ENCODE measurements at places on chromosomes 5 and 9.

DNA sequence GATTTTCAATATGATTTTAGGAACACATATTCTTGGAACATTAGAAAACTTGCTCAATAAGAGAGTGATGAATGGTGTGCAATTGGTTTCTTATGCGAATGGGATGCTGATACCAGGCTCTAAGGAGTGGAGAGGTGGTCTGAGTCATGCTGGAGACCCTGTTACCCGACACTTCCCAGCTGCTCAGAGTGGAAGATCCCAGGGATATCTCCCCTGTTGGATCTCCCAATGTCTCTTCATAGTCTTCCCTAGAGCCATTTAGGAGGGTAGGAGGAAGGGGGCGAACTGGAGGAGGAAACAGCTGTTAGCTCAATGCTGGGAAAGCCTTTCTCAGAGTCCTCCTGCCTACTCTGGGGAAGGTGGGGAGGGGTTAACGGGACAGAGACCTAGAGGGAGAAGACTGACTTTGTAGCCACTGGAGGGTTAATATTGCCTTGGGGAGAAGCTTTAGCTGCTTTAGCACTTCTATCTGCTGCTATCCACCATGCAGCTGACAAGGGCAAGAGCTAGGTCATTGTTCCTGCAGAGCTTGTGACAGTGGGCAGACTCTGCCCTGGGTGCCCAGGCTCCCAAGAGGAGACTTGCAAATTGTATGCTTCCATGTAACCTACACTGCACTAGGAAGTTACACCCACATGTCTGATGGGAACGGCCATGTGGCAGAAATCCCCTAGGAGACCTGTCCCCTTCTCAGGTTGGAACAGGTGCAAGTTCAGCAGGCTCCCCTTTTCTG lies 301.0 kb downstream of the GADD45G start:
- DNase-seq: no peak

GRCh38 chr9:83622939-83623678 lies at the start of gene IDNK:
Gene IDNK, plus strand, starts transcription at chr9:83623143. Its CDS starts 29 bp downstream, at chr9:83623172.
- peak; percentile 45 for DNase-seq

- DNase-seq: peak; percentile 59
These were observed 43.4 kb downstream of the NXNL2 start for GRCh38 chr9:88578121-88579049.

DNA sequence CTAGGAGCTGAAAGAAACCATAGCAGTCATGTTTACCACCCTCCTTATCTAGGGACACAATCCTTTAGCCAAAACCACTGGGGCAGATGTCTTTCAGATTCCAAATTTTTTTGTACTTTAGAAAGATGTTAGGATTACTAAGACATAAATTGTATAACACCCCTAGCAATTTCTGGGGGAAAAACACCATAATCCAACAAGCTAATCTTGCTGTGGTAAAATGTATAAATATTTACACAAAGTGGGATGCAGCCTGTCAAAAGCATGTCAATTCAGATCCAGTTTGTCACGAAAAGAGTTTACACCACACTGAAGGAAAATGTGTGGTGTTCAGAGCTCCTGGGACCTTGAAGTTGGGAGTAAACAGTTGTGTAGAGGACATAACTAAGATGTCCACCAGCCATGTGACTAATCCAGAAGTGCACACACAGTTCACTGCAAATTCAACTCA lies 274.3 kb downstream of the ADAMTSL1 start:
- peak; percentile 30 for DNase-seq

- DNase-seq: no peak
These were observed 476.0 kb downstream of the CSNK1G3 start for GRCh38 chr5:123987956-123988355.

GRCh38 chr5:126422994-126423788 lies at the start of gene GRAMD2B:
Gene GRAMD2B, plus strand, starts transcription at chr5:126423409. Its CDS starts 198 bp downstream, at chr5:126423607.
- DNase-seq: peak; percentile 91

DNA sequence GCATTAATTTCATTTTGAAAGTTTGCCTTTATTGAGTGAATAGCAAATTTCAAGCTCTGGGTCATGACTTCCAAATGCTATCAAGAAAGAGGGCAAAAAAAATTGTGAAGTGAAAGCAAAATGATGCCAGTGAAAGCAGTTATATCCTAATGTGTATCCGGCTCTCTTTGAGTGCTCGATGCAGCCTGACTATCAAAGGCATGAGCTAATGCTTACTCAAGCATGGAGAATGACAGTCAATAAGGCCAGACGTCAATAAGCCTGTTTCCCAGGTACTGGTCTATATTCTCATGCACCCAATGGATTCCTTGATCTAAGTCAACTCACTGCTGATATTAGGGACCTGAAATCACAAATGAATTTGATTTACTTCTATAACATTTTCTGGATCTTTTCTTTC lies 435.5 kb downstream of the CAAP1 start:
- no peak for DNase-seq

DNA sequence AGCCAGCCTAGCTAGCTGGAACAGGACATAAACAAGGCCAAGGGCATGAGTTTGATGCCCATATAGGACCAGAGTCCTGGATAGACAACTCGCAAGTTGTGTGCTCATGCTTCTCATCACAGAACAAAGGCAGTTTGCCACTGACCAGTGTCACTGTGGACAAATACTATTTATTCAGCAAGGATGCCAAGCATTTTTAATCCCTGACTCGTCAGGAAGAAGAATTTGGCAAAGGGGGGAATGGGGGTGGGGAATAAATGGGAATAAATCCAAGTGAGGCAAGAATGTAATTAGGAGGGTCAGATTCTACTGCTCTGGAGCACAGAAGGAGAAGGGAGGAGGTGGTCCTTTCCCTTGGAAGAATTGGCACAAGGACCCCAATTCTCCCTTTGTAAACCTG lies 46.8 kb upstream of the ANKRD55 start:
- DNase-seq: peak; percentile 70

- DNase-seq: no peak
These were observed 16.9 kb downstream of the PSMB7 start for GRCh38 chr9:124398191-124398935.

- no peak for DNase-seq
These were observed 63.8 kb upstream of the S1PR3 start for GRCh38 chr9:88927510-88927909.

GRCh38 chr5:132808866-132809265 lies 4.2 kb upstream of the SOWAHA start:
- DNase-seq: no peak

- DNase-seq: no peak
These were observed 71.8 kb upstream of the TAF11L2 start for GRCh38 chr5:17426104-17426749.

- DNase-seq: no peak
These were observed 65.3 kb downstream of the SNX30 start for GRCh38 chr9:112815868-112816267.

DNA sequence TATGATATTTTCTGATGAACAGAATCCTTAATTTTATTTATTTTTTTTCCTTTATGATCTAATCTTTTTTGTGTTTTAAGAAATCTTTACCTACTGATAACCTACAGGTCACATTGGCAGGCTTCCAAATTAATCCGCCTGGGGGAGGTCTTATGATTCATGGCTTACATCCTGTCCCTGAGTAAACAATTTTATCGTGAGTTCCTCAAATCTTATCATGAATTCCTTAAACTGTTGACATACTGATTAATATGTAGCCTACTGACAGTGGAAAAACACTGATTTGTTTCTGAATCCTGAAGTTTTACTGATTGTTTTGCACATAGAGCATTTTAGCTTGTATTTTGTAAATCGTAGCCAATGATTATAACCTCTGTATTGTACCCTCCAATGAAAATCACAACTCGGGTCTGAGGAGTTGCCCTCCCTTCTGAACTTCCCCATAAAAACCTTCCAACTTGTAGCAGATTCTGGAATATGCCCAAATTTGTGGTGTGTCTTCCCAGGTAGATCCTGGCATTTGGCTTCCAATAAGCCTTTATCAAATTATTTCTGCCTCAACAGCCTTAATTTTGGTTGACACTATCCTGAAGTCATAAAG lies 105.6 kb downstream of the VCAN start:
- DNase-seq: peak; percentile 80

- no peak for DNase-seq
These were observed 287.5 kb downstream of the SMARCA2 start for GRCh38 chr9:2302606-2303005.

GRCh38 chr5:61970218-61970617 lies 335.8 kb upstream of the KIF2A start:
- DNase-seq: no peak

- DNase-seq: no peak
These were observed 1.3 kb downstream of the ARAP3 start for GRCh38 chr5:141680751-141681201.

DNA sequence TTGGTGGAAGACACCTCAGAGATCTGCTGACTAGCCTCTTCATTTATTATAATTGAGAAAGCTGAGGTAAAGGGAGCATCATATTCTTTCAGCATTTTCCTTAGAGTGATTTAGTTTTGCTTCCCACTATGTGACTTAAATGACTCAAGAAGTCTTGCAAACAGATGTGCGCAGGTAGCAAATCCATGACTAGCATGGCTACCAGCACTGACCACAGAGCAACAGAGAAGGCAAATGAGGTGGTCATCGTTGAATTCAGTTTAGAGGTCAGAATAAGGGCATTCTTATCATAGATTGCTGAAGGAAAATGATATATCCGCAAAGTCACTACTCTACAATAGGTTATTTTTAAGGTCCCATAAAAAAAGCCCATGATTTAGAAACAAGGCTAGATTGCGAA lies 162.2 kb downstream of the PIK3R1 start:
- DNase-seq: no peak

GRCh38 chr5:59267033-59267432 lies 626.5 kb downstream of the PDE4D start:
- DNase-seq: no peak

DNA sequence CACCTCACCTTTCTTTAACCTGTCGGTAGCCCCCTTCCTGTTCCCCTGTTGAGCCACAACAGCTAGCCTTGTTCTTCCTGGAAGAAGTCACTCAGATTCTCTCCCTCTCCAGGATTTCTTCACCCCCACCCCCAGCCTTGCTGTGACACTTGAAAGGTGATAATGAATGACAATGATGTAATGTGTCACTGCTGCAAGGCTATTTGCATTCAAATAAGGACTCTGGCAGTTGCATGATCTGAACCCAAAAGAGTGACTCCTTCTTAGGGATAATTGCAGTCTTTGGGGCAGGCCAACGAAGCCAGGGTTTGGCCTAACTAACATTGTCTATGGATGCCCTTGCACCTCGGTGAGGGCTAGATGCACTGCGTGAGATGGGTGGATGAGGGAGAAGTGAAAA lies 154.4 kb upstream of the CLINT1 start:
- no peak for DNase-seq

DNA sequence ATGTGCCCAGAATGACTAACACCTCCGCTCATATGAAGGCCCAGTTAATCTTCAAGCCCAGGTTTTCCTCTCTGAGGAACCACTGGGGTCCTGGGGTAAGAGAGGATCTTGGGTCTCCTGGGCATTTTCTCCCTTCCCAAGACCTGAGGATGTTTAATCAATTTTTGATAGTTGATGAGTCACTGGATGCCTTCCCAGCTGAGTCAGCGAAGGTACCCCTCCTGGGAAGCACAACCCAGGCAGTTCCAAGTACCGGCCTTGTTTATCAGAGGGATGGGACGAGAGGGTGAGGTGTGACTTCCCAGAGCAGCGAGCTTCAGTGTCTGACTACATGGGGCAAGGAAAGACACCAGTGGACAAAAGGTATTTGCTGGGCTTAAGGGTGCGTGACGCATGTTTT lies 119.6 kb upstream of the IL12B start:
- peak; percentile 68 for DNase-seq

- DNase-seq: peak; percentile 1
These were observed 9.8 kb upstream of the OLFM1 start for GRCh38 chr9:135077497-135078200.

- no peak for DNase-seq
These were observed 16.5 kb downstream of the RICTOR start for GRCh38 chr5:39057734-39058133.

DNA sequence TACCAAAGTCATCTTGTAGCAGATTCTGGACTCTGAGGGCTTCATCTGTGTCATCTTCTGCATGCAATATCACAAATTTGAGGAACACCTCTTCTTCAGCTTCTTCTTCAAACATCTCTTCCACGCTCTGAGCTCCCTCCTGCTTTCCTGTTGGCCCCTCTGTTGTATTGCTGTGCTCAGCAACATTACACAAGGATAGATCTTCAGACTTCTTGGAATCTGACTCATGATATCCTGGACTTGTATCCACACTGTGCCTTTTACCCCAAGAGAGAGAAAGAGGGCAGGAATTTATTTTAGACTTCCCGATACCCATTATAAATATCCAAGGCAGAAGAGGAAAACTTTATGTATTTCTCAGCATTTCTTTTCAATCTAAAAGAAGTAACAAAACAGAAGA lies 21.3 kb downstream of the TICAM2 start:
- DNase-seq: no peak

GRCh38 chr9:94779693-94780290 lies 53.3 kb downstream of the AOPEP start:
- no peak for DNase-seq

DNA sequence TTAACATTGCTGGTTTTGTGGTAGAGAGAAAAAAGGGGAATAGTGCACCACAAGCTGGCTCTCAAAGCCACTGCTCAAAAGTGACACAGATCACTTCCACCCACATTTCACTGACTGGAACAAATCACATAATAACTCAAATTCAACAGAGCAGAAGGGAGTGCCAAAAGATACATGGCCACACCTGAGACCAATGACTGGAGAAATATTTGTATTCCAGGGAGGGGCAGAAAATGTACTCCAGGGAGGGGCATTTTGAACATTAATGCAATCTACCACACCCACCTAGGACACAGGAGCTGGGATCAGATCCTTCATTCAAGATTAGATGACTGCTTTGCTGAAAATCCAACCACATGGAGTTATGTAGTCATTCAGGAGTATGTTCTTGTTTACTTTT lies 44.8 kb upstream of the ALDOB start:
- no peak for DNase-seq

GRCh38 chr9:115135821-115136778 lies 18.1 kb upstream of the TNC start:
- no peak for DNase-seq

DNA sequence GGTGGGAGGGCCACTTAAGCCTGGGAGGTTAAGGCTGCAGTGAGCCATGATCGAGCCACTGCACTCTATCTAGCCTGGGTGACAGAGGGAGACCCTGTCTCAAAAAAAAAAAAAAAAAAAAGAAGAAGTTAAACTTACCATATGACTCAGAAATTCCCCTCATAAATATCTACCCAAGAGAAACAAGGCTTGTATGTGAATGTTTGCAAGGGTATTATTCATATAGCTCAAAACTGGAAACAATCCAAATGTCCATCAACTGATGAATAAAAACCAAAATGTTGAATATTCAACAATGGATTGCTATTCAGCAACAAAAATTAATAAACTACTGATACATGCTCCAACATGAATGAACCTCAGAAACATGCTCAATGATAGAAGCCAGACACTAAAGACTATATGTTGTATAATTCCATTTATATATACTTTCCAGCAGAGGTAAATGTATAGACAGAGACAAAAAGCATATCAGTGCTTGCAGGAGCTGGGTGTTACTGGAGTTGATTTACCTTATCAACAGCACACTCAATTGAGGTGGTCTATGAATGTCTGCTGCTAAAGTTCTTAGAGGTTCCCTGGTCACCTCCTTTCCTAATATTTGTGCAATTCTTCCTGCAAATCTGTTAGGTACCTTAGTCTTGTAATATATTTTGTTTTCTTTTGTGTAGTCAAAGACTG lies 5.3 kb upstream of the SREK1 start:
- DNase-seq: no peak

Data from amniotic epithelial cell (primary cell).